Activated CD4-positive, alpha-beta T cell treated with anti-CD3 and anti-CD28 coated beads, Interleukin-2, amount 50 U/mL, for 16 hours (primary cell): ENCODE measurements at places on chromosomes 1 and 21.

DNA sequence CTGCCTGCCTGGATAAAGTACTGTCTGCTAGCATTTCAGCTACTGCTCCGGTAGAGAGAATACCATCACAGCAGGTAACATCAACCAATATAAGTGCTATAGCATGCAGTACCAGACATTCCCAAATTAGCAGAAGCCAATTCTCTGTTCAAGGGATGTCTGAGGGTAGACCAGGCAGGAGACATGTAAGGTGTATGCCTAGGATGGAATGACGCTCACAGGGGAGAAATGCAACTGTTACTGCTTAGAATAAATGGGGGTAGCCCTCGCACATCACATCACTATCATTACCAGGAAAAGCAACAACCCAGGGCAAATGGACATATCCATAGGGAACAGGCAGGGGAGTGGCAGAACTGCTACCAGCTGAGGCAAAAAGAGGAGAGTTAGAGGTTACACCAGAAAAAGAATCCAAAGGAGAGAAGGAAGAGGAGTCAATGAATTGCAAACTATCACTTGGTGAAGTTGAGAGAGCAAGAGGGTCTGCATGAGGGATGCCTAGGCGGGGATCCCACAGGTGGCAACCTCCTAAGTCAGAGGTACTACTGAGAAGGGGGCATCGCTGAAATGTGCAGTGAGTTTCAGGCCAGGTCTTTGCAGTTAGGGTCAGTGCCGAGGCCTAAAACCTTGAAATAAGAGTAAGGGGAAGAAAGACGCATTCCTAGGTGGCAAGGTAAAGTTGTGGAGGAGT, 1.1 kb downstream of the UBE2Q1 start:
- no peak for DNase-seq

DNA sequence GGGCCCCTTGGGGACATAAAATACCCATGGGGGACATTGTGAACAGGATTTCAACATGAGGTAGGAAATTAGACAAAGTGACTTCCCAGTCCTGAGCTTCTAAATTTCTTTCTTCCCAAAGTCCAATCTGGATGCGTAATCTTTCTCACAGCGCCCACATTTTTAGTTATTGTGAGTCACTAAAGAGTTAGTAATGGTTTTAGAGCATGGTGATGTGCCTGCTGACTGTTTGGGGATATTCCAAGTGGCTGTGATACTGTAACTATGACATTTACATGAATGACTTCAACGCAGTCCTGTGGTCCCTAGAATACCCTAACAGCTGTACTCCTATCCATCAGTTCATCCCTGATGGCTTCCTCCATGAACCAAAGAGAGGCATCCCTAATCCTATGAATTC, 224.0 kb upstream of the COA6 start:
- no peak for DNase-seq

DNA sequence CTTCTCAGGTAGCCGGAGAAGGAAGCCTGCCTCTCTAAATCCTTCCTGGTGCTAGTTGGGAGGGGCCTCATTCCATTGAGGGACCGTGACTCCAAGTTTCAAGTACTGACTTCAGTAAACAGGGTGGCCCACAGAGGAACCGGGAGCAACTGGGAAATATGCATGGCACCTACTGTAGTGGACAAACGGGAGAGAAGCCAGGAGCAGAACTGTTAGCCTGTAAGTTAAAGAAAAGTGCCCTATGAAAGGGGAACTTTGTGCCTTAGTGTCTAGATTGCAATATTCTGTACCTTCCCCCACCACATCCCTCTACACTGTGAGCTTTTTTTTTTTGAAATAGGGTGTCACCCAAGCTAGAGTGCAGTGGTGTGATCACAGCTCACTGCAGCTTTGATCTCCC, 33.2 kb upstream of the KANK4 start:
- DNase-seq, result no peak

GRCh38 chr21:41768437-41769042, 1.7 kb upstream of the RIPK4 start:
- DNase-seq, result no peak

GRCh38 chr1:58979677-58980076, 195.8 kb upstream of the JUN start:
- DNase-seq, result no peak

- DNase-seq, result no peak
Observed at GRCh38 chr1:53431244-53431643, 28.0 kb upstream of the DMRTB1 start.

DNA sequence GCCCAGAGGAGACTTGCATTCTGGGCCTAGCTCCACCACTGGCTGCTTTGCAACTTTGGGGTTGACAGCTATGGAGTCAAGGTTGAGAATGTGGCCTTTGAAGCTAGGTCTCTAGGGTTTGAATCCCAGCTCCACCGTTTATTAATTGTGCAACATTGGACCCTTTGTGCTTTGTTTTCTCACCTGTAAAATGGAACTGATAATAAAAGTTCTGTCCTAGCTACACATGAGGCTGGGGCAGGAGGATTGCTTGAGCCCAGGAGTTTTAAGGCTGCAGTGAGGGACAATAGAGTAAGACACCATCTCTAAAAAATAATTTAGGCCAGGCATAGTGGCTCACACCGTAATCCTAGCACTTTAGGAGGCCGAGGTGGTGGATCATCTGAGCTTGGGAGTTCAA, 15.2 kb upstream of the LMNA start:
- DNase-seq, result no peak

- no peak for DNase-seq
Observed at GRCh38 chr1:5921671-5922070, 70.6 kb downstream of the NPHP4 start.

DNA sequence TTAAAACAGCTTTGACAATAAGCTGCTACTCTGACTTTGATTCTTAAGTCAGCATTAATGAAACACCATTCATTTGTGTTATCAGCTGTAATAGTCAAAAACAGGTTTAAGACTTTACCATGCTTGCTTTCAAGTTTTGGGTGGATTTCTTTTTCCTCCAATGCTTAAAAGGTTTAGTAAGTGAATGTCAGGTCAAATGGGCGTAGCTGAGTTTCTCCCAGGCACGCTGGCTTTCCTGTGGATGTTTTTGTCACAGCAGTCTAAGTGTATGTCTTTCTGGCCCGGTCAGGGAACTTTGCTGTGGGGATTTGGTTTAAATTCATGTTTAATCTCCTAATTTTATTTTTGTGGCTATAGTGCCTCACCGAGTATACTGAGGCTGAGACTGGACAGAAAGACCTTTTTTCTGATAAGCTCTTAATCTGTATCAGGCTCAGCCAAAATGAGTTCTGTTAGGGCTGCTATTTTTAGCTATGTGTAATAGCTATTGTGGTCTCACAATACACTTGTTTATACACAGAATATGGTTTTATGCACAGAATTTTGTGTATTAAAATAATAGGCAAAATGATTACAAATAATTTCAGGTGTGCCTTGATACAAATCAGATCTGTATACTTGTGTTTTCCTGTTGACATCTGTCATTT, 292.8 kb downstream of the DISC1 start:
- no peak for DNase-seq

DNA sequence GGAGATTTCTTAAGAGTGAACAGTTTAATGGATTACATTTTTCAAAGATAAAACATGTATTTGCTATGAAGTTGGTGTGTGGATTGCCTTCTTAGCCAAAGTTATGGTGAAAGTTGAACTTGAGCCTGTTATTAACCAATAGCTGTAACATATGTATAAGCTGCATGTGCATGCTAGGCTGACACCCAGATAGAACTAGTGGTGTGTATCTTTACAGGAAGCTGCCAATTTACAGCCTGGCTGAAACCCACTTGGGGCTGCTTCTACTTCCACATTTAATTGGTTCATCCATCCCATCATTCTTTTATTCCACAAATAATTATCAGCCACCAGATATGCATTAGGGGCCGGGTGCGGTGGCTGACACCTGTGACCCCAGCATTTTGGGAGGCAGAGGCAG, 3.3 kb downstream of the PLA2G5 start:
- no peak for DNase-seq

GRCh38 chr1:22263359-22263758, 120.5 kb upstream of the WNT4 start:
- no peak for DNase-seq

GRCh38 chr1:244672946-244673682, 20.2 kb downstream of the DESI2 start:
- DNase-seq, result no peak

- no peak for DNase-seq
Observed at GRCh38 chr1:50476800-50477199, 53.6 kb upstream of the DMRTA2 start.

DNA sequence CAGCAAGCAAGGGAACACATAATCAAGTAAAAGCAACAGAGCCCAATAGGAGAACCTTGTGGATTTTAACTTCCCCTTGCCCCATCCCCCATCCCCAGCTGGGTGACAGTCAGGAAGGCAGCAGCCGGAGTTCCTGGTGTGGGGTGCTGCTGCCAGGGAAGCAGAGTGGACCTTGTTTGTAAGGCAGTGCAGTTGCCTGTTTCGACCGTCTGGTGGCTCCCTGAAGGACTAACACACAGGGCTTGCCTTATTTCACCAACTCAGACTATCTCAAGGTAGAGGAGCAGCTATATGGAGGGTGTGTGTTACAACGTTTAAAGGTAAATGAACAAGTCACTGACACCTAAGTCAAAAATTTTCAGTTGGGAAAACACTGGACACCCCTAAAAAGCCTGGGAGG, 6.6 kb downstream of the KRTAP10-8 start:
- DNase-seq, result no peak

- no peak for DNase-seq
Observed at GRCh38 chr1:145908653-145909052, 1.2 kb downstream of the ITGA10 start.

GRCh38 chr1:151990856-151991198, 2.8 kb downstream of the S100A10 start:
- DNase-seq, result no peak

- no peak for DNase-seq
Observed at GRCh38 chr1:54885237-54885679, 1.7 kb downstream of the DHCR24 start.

GRCh38 chr1:186790101-186790500, 38.6 kb upstream of the PLA2G4A start:
- no peak for DNase-seq

DNA sequence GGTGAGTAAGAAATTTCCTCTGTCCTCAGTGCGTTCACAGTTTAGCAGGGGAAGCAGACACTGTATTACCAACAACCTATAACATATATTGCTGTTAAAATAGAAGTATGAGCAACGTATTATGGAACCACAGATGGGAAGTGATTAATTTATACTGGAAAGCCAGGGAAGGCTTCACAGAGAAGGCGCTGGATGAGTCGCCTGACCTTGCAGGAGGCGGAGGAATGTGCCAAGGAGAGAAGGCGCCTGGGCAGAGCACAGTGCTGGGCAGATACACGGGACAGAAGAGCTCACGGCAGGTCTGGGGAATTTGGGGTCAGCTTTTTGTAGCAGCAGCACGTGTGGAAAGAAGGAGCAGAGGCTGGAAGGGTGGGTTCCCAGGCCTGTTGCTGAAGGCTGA, 116.3 kb downstream of the DHRS3 start:
- no peak for DNase-seq

DNA sequence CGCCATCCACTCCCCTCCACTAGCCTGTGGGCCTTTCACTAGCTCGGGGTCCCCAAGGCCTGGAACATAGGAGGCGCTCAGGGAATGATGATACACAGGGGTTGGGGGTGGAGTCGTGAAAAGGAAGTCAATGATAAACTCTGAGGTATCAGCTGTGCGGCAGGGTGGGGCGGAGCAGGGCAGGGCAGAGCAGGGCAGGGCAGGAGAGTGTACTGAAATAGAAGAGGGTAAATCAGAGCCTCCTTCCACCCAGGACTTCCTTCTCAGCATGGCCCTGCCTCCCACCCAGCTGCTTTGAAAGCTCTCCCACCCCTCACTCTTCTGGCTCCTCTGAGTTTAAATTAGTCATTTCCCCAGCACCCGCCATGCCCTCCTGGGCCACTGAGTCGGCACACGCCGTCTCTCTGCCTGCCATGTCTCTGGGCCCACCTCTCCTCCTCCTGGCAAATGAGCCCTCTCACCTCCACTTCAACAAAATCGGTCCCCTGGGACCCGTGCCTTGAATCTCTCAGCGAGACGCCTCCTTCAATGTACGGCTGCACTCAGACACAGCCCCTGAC, 16.9 kb downstream of the CAPZB start:
- peak; percentile 52 for DNase-seq

- no peak for DNase-seq
Observed at GRCh38 chr1:119673171-119673940, 25.3 kb upstream of the ZNF697 start.

- DNase-seq, result no peak
Observed at GRCh38 chr1:28895896-28896608, 18.3 kb upstream of the EPB41 start.
